Left ventricle myocardium inferior (tissue), 1 donor: ENCODE measurements at places on chromosomes 12 and 14. TPM values are rescaled to one million over a fixed set of nuclear protein-coding genes. Genes with fewer than 3 reads are reported as not detected.

NKX2-1 gene
- not detected for total RNA-seq

INSM2 gene
- total RNA-seq: not detected

DNA sequence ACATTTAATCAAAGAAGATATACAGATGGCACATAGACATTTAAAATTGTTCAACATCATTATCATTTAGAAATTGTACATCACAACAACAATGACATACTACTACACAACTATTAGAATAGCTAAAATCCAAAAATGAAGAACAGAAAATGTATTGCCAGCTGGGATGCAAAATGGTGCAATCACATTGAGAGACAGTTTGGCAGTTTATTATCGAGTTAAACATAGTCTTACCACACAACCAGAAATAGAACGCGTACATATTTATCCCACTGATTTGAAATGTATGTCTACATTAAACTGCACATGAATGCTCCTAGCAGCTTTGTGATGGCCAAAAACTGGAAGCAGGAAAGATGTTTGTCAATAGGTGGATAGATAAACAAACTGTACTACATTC lies 791.5 kb upstream of the MGAT4C start:
- DNase-seq: no peak
- H3K36me3 ChIP-seq: no peaks in the 10 kb centered on the region
- H3K4me3 ChIP-seq: no peak overlapping the region
- H3K27ac ChIP-seq: no peak overlapping the region
- H3K27me3 ChIP-seq: no peaks in the 10 kb centered on the region

SINHCAF gene
- total RNA-seq: 6.6 TPM

- H3K27me3 ChIP-seq: peaks cover 16% of the 10 kb centered on the region
- no peak overlapping the region for H3K27ac ChIP-seq
- H3K4me1 ChIP-seq: peaks cover 39% of the 10 kb centered on the region
- H3K36me3 ChIP-seq: no peaks in the 10 kb centered on the region
Observed at GRCh38 chr12:116697716-116698115, 40.2 kb downstream of the SPRING1 start.

GRCh38 chr12:47742253-47742825 lies 16.3 kb downstream of the RAPGEF3 start:
- H3K4me3 ChIP-seq: no peak overlapping the region
- H3K4me1 ChIP-seq: peaks cover 69% of the 10 kb centered on the region
- no peak overlapping the region for H3K27ac ChIP-seq

- no peak overlapping the region for H3K4me3 ChIP-seq
- no peak for DNase-seq
- H3K27ac ChIP-seq: peak overlapping the region; percentile 51
- H3K36me3 ChIP-seq: no peaks in the 10 kb centered on the region
Observed at GRCh38 chr14:90849787-90850444, 33.7 kb upstream of the TTC7B start.

LRRIQ1 gene
- 0.22 TPM for total RNA-seq

DNA sequence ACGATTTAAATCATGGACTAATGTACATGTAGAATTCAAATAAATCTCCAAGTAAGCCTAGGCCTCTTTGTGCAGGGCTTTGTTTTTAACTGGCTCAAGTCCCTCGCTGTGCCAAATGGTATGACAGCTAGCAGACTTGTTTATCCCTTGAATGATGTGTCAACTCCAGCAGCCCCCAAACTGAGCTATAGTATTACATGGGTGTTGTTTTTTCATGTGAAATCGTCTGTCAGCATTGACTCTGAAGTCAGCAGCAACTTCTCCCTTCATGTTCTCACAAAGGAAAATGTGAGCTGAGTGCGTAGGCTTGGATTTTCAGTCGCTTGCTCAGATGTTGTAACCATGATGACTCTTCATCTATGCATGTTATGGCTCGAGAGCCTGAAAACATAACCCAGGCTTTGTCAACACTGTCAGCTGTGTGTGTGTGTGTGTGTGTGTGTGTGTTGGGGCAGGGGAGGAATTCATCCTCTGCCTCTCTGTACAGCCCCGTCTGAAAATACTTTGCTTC lies 73.3 kb downstream of the PTHLH start:
- H3K27ac ChIP-seq: no peak overlapping the region
- no peak for DNase-seq
- no peaks in the 10 kb centered on the region for H3K4me1 ChIP-seq
- H3K36me3 ChIP-seq: no peaks in the 10 kb centered on the region
- H3K4me3 ChIP-seq: no peak overlapping the region
- H3K27me3 ChIP-seq: no peaks in the 10 kb centered on the region
